Activated CD8-positive, alpha-beta memory T cell treated with anti-CD3 and anti-CD28 coated beads for 1 hour (primary cell): ENCODE measurements at places on chromosomes 5 and 9.

- no peak for DNase-seq
Observed at GRCh38 chr9:83431101-83432060, 106.8 kb downstream of the FRMD3 start.

DNA sequence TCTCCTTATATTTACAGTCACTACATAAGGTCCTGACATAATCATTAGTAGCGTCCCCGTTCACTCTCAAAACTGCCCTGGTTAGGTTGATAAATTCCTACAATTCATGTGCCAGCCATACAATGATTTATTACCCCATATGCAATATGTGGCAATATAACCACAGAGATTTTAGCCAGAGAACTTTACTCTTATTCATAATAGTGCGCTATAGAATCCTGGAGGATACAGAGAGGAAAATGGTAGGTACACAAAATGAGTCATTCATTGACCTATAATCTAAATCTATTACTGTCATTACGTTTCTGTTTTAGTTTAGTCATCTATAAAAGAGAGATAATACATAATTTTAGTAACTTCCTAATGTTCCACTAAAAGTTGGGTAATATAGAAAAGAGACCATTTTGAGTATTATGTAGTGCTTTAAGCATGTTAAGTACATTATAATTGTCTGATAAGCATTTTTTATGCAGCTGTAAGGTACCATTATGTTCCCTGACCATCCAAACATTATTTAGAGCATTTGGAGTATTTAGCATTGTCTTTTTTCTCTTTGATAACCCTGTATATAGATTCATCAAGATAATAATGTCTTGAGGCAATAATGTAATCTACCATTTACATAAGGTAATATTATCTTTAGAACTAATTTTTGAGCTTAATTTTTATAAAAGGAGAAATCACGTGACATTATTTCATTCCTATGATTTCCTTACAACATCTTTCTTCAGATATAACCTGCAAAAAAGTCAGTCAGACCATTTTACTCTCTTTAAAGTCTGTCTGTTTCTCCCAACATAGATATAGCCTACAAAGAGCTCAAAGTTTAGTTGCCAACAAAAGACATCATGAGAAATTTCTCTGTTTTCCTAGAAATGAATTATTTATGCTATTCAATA lies 655.5 kb upstream of the ZNF608 start:
- DNase-seq, result no peak

- DNase-seq, result no peak
Observed at GRCh38 chr9:99176527-99177013, 45.2 kb downstream of the ALG2 start.

GRCh38 chr5:157965989-157966388 lies 107.0 kb upstream of the CLINT1 start:
- DNase-seq, result no peak
